ENCODE measurements at places on chromosomes 12 and 14.

DNA sequence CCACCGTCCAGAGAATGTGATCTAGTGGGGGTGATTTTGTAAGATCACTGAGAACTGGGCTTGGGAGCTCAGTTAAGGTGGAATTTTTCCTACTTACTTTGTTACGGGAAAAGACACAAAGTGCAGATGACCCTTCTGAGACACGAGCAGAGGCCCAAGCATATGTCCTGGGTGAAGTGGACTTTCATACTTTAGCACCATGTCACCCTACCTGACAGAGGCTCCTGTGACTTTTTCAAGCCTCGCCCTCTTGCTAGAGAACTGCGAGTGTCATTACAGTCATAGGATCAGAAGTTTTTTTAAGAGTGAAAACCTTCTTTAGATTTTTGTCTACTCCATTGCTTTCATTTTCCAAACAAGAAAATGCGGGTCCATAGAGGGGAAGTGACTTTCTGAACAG is 56.1 kb downstream of the SLC17A8 start:
- DNase-seq = no peak

GRCh38 chr12:91630596-91631293 is 448.1 kb upstream of the DCN start:
- DNase-seq = no peak

DNA sequence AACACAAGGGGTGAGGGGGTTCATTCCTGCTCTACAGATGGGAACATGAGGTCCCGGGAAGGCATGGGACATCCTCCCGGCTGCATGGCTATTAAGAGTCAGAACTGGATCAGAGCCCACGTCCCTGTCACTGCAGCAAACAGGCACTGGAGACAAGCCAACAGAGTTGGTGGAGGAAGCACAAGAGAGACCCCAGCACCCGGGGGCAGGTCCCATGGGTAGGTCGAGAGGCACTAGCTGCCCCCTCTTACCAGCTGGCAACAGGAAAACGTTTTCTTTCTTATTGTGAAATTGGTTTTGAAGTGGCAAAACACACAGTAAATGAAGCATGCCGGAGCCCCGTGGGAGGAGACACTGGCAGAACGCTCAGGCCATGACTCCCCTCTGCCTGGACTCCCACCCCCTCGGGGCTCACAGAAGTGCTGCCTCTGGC is 43.6 kb downstream of the SYNE3 start:
- DNase-seq = no peak

GRCh38 chr12:57247041-57247440 is 3.9 kb downstream of the STAC3 start:
- no peak for DNase-seq

DNA sequence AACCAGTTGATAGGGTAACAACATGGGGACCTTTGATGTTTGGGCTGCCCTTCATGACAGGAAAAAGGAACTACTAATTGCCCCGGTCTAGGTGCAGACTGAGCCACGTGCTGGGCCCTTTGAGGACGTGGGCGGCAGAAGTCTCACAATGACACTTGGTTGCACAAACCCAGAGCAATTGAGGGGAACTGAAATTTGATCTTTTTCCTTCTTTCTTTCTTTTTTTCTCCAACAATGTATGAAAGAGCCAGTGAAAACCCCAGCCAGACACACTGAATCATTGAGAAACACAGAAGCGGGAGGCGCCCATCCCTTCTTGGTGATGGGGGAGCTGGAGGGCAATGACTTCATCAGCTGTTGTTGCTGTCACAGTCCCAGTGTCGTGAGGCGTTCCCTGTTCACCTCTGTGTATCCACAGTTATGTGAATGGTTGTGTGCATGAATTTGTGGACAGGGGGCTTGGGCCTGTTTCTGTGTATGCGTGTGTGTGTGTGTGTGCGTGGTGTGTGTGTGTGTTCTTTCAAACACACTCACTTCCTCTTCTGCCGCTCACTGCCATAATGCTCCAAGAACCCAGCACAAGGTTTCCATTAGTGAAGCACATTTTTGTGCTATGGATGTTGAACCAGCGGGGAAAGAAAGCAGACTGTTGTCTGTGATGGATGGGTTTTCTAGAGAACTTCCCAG is 137.5 kb upstream of the CCND2 start:
- peak; percentile 6 for DNase-seq

DNA sequence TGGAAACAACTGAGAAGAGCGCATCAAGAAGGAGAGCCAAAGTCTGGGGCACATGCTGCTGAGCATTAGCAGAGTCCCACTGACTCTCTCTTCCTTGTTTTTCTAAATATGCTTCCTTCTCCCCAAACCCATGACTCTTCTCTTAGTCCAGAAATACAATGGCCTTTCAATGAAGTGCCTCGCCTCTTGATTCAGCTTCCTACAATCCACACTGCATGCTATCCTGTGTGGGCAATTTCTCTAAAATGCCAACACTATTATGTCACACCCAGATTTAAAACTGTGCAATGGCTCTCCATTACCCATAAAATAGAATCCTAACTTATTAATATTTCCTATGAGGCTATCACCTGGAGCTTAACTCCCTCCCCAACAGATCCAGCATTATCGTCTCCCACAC is 198.6 kb downstream of the RPAP3 start:
- DNase-seq = no peak

- no peak for DNase-seq
These were observed 9.1 kb upstream of the KRT80 start for GRCh38 chr12:52200781-52201450.

- DNase-seq = no peak
These were observed 50.2 kb downstream of the RIN3 start for GRCh38 chr14:92563765-92564285.

DNA sequence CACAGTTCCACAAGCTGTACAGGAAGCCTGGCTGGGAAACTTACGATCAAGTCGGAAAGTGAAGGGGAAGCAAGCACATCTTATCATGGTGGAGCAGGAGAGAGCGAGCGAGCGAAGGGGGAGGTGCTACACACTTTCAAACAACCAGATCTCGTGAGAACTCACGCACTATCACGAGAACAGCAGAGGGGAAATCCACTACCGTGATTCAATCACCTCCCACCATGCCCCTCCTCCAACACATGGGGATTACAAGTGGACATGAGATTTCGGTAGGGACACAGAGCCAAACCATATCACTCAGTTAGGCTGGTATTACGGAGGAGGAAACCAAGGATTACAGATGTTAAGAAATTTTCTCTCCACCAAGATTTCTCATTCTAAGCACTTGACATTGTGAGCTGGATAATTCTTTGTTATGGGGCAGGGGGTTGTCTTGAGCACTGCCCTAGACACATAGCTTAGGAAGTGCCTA is 262.0 kb upstream of the G2E3 start:
- no peak for DNase-seq

GRCh38 chr12:81683881-81684280 is 75.3 kb downstream of the PPFIA2 start:
- DNase-seq = no peak
